Activated CD4-positive, alpha-beta T cell treated with anti-CD3 and anti-CD28 coated beads, Interleukin-2, amount 50 U/mL, for 1 hour (primary cell): ENCODE measurements at places on chromosomes 1 and 21.

- no peak for DNase-seq
These were observed 291.5 kb upstream of the VAMP3 start for GRCh38 chr1:7479571-7479970.

DNA sequence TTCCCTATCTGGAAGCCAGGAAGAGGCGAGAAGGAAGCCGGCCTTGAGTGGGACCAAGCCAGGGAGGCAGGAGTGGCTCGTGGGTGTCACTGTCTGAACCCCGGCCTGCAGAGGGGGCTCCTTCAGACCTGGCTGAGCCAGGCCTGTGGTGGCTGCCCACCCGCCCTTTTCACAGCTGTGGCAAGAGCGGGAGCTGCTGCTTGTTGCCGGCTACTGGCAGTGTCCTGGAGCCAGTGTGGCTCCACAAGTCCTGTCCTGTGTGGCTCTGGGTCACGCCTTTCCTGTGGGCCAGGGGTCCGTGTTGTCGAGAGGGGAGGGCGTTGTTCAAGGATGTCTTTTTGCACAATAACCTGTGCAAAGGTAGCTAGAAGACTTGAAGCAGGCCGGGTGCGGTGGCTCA, 1.3 kb downstream of the PFKL start:
- DNase-seq = no peak

- no peak for DNase-seq
These were observed 492.0 kb upstream of the VAMP3 start for GRCh38 chr1:7278827-7279765.

GRCh38 chr1:155272466-155273342, 600 bp downstream of the CLK2 start:
- DNase-seq = no peak

DNA sequence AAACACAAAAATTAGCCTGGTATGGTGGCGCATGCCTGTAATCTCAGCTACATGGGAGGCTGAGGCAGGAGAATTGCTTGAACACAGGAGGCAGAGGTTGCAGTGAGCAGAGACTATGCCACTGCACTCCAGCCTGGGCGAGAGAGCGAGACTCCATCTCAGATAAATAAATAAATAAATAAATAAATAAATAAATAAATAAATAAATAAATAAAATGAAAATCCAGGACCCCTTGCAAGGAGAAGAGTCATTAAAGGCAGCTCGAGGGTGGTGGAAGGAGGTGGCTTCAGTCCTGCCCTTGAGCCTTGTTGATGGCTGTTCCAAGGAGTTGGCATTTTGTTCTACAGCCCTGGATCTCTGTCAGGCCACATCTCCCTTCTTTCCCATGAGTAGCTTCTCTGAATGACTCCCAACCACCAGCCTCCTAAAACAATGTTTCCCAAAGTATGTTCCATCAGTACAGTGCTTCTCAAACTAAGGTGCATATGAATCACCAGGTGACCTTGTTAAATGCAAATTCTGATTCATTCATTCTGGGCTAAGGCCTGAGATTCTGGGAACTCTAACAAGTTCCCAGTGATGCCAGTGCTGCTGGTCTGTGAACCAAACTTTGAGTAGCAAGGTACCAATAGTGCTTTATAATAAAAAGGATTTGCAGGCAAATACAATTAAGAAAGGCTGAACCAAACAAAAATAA, 99.0 kb downstream of the KCNN3 start:
- DNase-seq = no peak

GRCh38 chr1:13871413-13871812, 171.4 kb downstream of the PRDM2 start:
- no peak for DNase-seq

GRCh38 chr1:42524330-42524729, 61.2 kb downstream of the CCDC30 start:
- no peak for DNase-seq

DNA sequence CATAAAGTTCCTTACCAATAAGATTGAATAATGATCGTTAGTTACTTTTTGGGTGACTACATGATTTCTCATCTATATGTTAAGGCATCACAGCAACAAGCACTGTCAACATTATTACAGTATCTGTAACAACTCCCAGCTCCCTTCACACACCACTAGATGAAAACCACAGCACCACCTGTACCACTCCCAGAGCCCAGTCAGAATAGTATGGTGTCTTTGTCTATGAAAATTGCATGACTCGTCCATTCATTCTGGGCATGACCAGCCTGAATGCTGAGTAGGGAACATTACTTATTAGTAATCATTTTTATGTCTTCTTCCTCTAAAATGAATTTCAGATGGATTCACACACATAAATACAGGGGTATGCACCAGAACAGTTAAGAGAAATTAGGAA, 7.0 kb downstream of the OLFML2B start:
- DNase-seq = no peak

DNA sequence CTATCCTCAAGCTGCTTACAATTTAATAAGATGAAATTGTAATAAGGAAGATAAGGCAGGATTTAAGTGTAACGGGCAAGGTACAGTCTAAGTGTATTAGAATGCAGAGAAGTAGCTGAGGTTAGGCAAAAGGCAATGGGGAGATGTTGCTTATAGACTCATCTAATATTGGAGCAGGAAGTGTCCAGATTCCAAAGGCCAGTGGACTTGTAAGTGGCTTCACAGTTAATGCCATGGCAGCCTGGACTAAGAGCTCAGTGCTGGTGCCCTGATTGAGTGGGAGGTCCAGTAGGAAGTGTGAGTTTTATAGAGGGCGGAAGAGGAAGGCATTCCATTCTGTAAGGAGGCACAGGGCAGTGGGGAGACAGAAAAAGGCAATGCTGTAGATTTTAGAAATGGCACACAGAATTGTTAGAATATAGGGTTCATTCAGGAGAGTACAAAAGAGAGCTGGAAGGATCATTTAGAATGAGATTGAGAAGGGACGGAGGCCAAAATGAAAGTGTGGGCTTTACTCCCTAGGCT, 12.6 kb downstream of the MAP3K21 start:
- no peak for DNase-seq

- no peak for DNase-seq
These were observed 71.0 kb upstream of the NFASC start for GRCh38 chr1:204799630-204800029.
